ENCODE measurements at places on chromosomes 6 and 20.
A peak's percentile ranks its signal among the peaks of the same experiment; 100 is the strongest.

GRCh38 chr20:35133735-35134134 lies 13.4 kb downstream of the EDEM2 start:
- H3K4me3 ChIP-seq = no peak overlapping the region
- peaks cover 16% of the 10 kb centered on the region for H3K36me3 ChIP-seq
- DNase-seq = no peak
- peaks cover 49% of the 10 kb centered on the region for H3K4me1 ChIP-seq

- no peaks in the 10 kb centered on the region for H3K27me3 ChIP-seq
- no peak overlapping the region for H3K27ac ChIP-seq
- no peaks in the 10 kb centered on the region for H3K4me1 ChIP-seq
- DNase-seq = no peak
- H3K4me3 ChIP-seq = no peak overlapping the region
These were observed 68.7 kb upstream of the FBXO30 start for GRCh38 chr6:145883263-145883662.

- DNase-seq = no peak
- peaks cover 13% of the 10 kb centered on the region for H3K4me1 ChIP-seq
- no peaks in the 10 kb centered on the region for H3K36me3 ChIP-seq
- no peak overlapping the region for H3K4me3 ChIP-seq
- no peak overlapping the region for H3K27ac ChIP-seq
- H3K27me3 ChIP-seq = peaks cover 99% of the 10 kb centered on the region
These were observed 3.4 kb downstream of the LINC00237 start for GRCh38 chr20:21102603-21103311.

DNA sequence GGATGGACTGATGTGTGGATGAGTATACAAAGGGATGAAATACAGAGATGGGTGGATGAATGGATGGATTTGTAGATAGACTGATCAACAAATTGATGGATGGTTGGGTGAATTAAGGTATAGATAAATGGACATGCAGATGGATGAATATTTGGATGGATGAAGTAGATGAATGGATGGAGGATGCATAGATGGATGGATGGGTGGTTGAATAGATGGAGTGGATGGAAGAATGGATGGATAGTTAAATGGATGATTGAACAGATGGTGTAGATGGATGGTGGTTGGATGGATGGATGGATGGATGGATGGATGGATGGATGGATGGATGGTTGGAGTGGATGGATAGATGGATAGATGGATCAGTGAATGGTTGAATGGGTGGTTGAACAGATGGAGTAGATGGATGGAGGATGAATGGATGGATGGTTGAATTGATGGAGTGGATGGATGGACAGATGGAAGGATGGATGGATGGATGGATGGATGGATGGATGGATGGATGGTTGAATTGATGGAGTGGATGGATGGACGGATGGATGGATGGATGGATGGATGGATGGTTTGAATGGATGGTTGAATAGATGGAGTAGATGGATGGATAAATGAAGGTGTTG lies 15.0 kb downstream of the SLC2A10 start:
- no peak overlapping the region for H3K27ac ChIP-seq
- no peak overlapping the region for H3K4me3 ChIP-seq
- no peaks in the 10 kb centered on the region for H3K4me1 ChIP-seq
- no peaks in the 10 kb centered on the region for H3K36me3 ChIP-seq

DNA sequence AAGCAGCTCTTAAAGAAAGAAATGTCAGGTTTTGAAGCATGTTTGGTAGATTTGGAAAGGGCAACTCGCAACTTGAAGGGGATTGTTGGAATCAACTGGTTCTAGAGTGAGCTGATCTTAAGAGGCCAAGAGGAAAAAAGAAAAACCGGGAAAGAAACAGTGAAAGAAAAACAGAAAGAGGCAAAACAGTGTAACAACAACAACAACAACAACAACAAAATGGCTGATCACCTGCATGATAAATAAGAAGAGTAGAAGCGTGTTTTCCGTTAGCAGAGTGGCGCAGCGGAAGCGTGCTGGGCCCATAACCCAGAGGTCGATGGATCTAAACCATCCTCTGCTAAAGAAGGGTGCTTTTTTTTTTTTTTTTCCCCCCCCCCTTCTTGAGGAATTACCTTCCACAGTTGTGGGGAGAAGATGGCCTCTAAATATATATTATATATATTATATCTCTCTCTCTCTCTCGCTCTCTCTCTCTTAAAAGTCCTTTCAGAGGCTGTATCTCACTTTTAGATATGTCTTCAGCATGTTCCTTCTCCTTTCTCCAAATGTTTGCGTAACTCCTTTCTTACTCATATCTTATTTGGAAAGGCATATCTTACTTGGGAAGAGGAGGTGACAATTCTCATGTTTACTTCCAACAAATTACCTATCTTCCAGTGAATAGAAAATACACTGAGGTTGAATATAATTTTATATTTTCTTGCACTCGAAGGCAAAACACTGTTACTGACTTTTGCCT lies 134.4 kb downstream of the OR2B2 start:
- H3K4me1 ChIP-seq = no peaks in the 10 kb centered on the region
- H3K27me3 ChIP-seq = peaks cover 8% of the 10 kb centered on the region
- H3K4me3 ChIP-seq = no peak overlapping the region

- no peak for DNase-seq
- H3K36me3 ChIP-seq = no peaks in the 10 kb centered on the region
- H3K4me3 ChIP-seq = no peak overlapping the region
- H3K27ac ChIP-seq = no peak overlapping the region
- no peaks in the 10 kb centered on the region for H3K27me3 ChIP-seq
These were observed 855.5 kb upstream of the MAP3K7 start for GRCh38 chr6:91442342-91442741.

- no peaks in the 10 kb centered on the region for H3K27me3 ChIP-seq
- H3K36me3 ChIP-seq = no peaks in the 10 kb centered on the region
- H3K4me1 ChIP-seq = no peaks in the 10 kb centered on the region
- no peak overlapping the region for H3K4me3 ChIP-seq
These were observed 21.4 kb upstream of the CARMIL1 start for GRCh38 chr6:25257686-25258348.

GRCh38 chr6:127516662-127517273 lies 2.4 kb downstream of the MTCL3 start:
- H3K27me3 ChIP-seq = peaks cover 74% of the 10 kb centered on the region
- no peak overlapping the region for H3K4me3 ChIP-seq
- no peak overlapping the region for H3K27ac ChIP-seq
- no peaks in the 10 kb centered on the region for H3K36me3 ChIP-seq
- peak; percentile 45 for DNase-seq
- H3K4me1 ChIP-seq = peaks cover 15% of the 10 kb centered on the region

DNA sequence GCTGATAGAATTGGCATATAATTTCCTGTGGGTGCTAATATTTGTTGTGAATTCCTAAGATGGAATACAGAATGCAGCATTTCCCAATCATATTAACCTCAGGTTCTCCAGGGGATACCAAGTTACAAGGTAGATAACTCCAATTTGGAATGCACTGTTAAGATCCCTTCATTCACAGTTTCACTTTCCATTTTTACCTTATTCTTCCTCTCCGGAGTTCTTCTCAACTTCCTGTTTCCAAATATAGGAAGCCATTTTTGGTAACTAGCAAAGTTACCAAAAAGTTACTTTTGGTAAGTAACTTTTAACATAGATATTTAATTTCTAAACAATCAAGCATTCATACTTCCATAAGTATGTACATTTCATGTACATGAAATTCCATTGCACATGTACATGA lies 63.5 kb upstream of the PHACTR2 start:
- H3K4me1 ChIP-seq = no peaks in the 10 kb centered on the region
- H3K36me3 ChIP-seq = no peaks in the 10 kb centered on the region
- no peak for DNase-seq
- H3K27ac ChIP-seq = no peak overlapping the region
- no peaks in the 10 kb centered on the region for H3K27me3 ChIP-seq

GRCh38 chr6:155297669-155298068 lies 16.6 kb downstream of the TFB1M start:
- DNase-seq = no peak
- H3K27ac ChIP-seq = no peak overlapping the region
- H3K27me3 ChIP-seq = no peaks in the 10 kb centered on the region
- peaks cover 2% of the 10 kb centered on the region for H3K36me3 ChIP-seq

- H3K27ac ChIP-seq = peak overlapping the region; percentile 95
- H3K36me3 ChIP-seq = no peaks in the 10 kb centered on the region
- H3K4me3 ChIP-seq = peak overlapping the region; percentile 99
- peaks cover 13% of the 10 kb centered on the region for H3K4me1 ChIP-seq
- H3K27me3 ChIP-seq = peaks cover 4% of the 10 kb centered on the region
These were observed 774 bp upstream of the SFT2D1 start for GRCh38 chr6:166343150-166343487.

- DNase-seq = no peak
- H3K36me3 ChIP-seq = no peaks in the 10 kb centered on the region
- H3K4me1 ChIP-seq = peaks cover 24% of the 10 kb centered on the region
- no peak overlapping the region for H3K4me3 ChIP-seq
- no peak overlapping the region for H3K27ac ChIP-seq
These were observed 54.8 kb upstream of the CCDC167 start for GRCh38 chr6:37554480-37554819.

GRCh38 chr20:4929686-4930397 lies 71.5 kb downstream of the SLC23A2 start:
- peaks cover 16% of the 10 kb centered on the region for H3K4me1 ChIP-seq
- no peaks in the 10 kb centered on the region for H3K36me3 ChIP-seq
- no peaks in the 10 kb centered on the region for H3K27me3 ChIP-seq
- H3K4me3 ChIP-seq = no peak overlapping the region
- H3K27ac ChIP-seq = no peak overlapping the region

- H3K4me3 ChIP-seq = no peak overlapping the region
- no peak for DNase-seq
- peaks cover 17% of the 10 kb centered on the region for H3K27me3 ChIP-seq
- no peaks in the 10 kb centered on the region for H3K36me3 ChIP-seq
- H3K27ac ChIP-seq = no peak overlapping the region
These were observed 101.3 kb downstream of the SNX5 start for GRCh38 chr20:17867131-17867925.

GRCh38 chr20:58127701-58128111 lies 100.7 kb downstream of the ANKRD60 start:
- H3K36me3 ChIP-seq = no peaks in the 10 kb centered on the region
- peak; percentile 72 for DNase-seq
- no peak overlapping the region for H3K4me3 ChIP-seq
- peaks cover 7% of the 10 kb centered on the region for H3K4me1 ChIP-seq
- H3K27ac ChIP-seq = no peak overlapping the region

- peaks cover 2% of the 10 kb centered on the region for H3K27me3 ChIP-seq
- no peak for DNase-seq
- H3K36me3 ChIP-seq = no peaks in the 10 kb centered on the region
- H3K27ac ChIP-seq = no peak overlapping the region
- H3K4me1 ChIP-seq = peaks cover 2% of the 10 kb centered on the region
These were observed 44.8 kb downstream of the TAF8 start for GRCh38 chr6:42095094-42095493.

DNA sequence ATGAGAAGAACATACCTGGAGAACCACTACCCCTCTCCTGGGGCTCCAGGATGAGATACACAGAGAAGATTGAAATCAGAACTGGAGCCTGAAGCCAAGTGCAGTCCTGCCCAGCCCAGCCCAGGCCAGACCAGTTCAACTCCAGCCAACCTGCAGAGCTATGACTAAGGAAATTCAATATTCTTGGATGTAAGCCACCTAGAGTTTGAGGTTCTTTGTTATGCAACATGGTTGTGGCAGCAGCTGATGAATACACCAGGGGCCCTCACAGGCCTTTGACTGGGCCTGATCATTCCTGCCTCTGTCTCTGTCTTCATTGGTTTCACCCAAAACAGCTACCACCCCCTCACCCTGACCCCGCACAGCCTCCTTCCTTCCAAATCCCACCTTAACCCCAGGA lies 167.8 kb downstream of the LRFN2 start:
- H3K27me3 ChIP-seq = no peaks in the 10 kb centered on the region
- no peaks in the 10 kb centered on the region for H3K4me1 ChIP-seq
- no peaks in the 10 kb centered on the region for H3K36me3 ChIP-seq
- no peak overlapping the region for H3K4me3 ChIP-seq

DNA sequence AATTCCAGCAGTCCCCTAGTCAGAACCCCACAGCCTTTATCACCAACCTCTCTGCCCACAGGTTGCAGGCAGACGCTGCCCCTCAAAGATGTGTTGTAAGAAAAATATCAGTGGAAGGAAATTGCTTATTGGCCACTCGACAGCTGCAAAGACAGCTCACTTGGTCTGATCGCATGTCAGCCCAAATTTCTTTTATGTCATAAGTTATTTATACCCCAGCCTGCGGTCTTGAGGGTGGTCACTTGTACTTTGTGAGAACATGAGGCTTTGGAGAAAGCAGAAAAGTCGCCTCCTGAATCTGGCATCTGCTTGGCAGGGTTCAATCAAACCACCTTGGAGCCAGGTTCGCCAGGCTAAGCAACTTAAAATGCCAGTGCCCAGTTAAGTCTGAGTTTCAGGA lies 236.5 kb upstream of the CDH4 start:
- H3K27me3 ChIP-seq = no peaks in the 10 kb centered on the region
- DNase-seq = no peak
- no peak overlapping the region for H3K4me3 ChIP-seq

GRCh38 chr6:141123497-141123896 lies 1009.2 kb upstream of the GJE1 start:
- no peak overlapping the region for H3K4me3 ChIP-seq
- H3K36me3 ChIP-seq = no peaks in the 10 kb centered on the region
- H3K27ac ChIP-seq = no peak overlapping the region
- no peaks in the 10 kb centered on the region for H3K4me1 ChIP-seq
- H3K27me3 ChIP-seq = no peaks in the 10 kb centered on the region

GRCh38 chr6:21856844-21857243 lies 263.3 kb downstream of the SOX4 start:
- no peak overlapping the region for H3K4me3 ChIP-seq
- no peak overlapping the region for H3K27ac ChIP-seq
- no peak for DNase-seq

DNA sequence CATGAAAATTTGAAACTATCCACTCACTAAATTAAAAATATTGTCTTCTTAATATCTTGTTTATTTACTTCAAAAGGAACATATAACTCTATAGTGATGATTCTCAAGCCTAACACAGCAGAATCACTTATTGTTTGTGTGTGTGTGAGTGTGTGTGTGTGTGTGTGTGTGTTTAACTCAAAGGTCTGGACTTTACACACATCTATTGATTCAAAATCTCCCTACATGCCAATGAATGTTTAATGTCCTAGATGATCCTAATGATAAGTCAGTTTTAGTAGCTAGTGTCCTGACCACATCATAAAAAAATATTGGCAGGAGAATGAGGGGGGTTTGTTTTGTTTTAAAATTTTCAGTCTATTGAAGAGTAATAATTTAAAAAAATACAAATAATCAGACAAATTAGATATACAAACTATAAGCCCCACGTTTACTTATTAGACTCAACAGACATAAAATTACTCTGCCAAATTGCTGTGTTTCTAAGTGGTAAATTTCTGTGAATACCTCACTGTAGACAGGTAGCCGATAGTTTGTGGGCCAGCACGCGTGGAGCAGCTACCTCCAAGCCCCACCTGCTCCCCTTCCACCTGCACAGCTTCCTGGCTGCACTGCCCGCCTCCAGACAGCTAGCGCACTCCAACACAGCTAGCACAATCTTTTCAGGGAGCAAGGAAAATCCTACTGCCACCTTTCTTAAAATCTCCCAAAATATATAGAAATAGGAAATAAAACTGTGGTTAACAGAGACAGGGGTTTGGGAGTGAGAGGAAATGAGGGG lies 349.6 kb downstream of the PKHD1 start:
- no peak overlapping the region for H3K27ac ChIP-seq
- H3K27me3 ChIP-seq = no peaks in the 10 kb centered on the region
- no peaks in the 10 kb centered on the region for H3K4me1 ChIP-seq

All from endothelial cell of umbilical vein (primary cell).